Activated CD8-positive, alpha-beta memory T cell treated with anti-CD3 and anti-CD28 coated beads, Interleukin-2, amount 10 ng/mL, durations not matched to agents 7 days and 5 days (primary cell): ENCODE measurements at places on chromosomes 1 and 21. TPM values are rescaled to one million over a fixed set of nuclear protein-coding genes. Genes with fewer than 3 reads are reported as not detected.

The AJAP1 gene
- not detected for total RNA-seq

GRCh38 chr1:209667103-209667502 lies 8.1 kb upstream of the G0S2 start:
- no peak for DNase-seq

The VPS45 gene
- 34.7 TPM for total RNA-seq

DNA sequence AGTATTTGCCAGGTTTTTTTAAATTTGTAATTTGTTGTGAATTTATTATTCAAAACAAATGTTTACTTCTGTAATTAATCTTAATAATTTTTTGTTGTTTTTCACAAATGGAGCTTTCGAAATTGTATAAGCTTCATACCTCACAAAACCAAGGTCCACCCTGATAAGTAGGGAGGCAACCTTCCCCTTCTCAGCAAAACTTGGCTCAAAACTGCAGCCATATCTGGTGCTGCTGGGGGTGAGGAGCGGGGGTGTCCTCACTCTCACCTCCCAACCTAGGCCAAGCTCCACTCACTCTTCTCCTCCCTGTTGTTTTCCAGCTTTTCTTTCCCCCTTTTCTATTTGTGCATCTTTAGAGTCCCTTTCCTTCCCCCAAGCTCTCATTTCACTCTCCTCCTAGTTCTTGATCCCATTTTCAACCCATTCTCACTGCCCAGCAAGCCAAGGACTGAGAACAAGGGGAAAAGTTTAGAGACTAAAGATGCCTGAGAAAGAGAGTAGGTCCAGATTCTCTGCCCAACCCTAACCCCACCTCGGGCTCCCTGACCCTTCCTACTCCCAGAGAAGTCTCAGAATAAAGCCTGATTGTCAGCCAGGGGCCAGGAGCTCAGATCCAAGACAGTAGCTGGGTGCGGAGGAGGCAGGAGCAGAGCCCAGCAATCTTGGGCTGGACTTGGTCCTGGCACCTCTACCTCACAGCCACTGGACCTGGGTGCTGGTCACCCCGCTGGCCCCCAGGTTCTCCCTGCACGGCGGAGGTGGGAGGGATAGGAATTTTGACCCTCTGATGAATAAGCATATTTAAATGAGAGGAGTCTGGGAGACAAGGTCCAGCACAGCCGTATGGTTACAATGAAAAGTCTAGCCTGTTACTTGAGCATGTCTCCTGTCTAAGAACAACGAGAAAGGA lies 8.3 kb upstream of the CFAP45 start:
- no peak for DNase-seq

GRCh38 chr1:197269053-197269452 lies 1.0 kb downstream of the CRB1 start:
- DNase-seq: no peak

GRCh38 chr1:55289614-55290013 lies 74.5 kb upstream of the USP24 start:
- no peak for DNase-seq

DNA sequence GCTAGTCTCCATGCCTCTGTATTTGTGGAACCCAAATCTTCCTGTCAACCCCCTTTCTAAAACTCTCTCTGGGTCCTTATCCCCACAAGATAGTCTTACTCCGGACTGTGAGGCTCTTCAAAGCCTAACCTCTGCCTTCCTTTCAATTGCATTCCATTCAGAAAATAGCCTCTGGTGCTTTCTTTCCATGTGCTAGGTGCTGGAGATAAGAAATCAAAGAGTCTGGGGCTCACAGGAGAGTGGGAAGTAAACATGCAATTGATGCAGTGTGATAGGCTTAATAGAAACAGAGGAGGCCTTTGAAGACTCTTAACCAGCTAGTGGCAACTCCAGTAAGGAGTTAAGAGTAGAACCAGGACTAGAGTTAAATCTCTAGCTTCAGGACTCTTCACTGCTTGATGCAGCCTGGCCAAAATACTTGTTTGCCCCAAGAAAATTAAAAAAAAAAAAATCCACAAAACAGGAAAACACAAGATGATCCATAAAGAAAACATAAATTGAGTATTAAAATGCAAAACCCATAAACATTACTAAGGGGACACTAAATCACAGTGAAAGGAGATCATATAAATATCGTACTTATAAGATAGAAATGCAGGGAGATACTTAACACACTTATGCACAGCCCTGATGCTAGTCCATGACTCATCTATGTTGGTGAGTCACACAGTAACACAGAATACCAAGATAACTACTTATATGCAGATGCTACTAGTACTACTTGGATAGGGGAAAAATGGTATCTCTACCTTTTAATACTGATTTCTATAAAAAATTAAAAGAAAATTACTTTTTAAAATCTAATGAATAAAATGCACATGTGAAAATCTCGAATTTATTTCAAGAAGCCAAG lies 341.5 kb downstream of the KCNH1 start:
- no peak for DNase-seq

- DNase-seq: no peak
Observed at GRCh38 chr1:4130096-4130495, 230.0 kb upstream of the C1orf174 start.

The UBXN10 gene
- total RNA-seq: 0.23 TPM

GRCh38 chr1:199135901-199136300 lies 497.1 kb downstream of the PTPRC start:
- DNase-seq: no peak

DNA sequence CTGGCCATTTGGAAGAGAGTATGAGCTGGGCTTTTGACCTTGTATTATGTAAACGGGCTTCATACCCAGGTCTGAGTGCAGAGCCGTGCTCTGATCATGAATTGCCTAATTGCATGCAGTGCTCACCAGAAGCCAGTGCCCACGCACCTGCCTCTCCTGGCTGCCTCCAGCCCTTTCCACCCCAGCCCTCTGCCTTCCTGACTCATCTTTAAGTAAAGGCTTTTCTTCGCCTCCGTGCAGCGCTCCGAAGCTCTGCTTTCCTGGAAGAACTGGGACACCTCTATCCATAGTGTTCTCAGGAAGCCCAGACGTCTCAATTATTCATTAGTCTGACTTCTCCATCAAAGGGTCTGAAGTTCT lies 413.7 kb downstream of the PTPRU start:
- DNase-seq: no peak

DNA sequence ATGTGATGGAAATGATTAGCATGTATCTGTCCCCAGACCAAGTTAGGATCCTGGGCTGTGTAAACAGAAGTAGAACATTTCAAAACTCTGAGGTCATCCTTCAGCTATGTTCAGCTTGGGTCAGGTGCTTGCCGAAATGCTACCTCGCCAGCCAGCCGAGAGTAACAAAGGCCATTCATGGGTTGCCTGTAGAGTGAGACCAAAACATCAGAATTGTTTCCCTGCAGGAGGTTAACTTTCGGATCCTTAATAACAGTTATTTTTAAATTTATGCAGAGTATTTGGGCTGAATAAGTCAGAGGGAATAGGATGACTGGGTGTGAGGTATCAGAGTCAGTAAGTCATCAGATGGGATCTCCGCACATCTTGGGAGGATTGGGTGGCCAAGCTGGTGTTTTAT lies 35.6 kb downstream of the SMYD2 start:
- DNase-seq: no peak

The SCCPDH gene
- total RNA-seq: 24.8 TPM

GRCh38 chr1:222167111-222167510 lies 380.8 kb downstream of the HHIPL2 start:
- DNase-seq: no peak
